ENCODE measurements at places on chromosomes 6 and 20. TPM values are rescaled to one million over a fixed set of nuclear protein-coding genes. Genes with fewer than 3 reads are reported as not detected.

Gene SLC35A1
- 22.9 TPM for total RNA-seq

Gene OR2B3
- total RNA-seq: not detected

Gene RCAN2
- not detected for total RNA-seq

Gene LY86
- total RNA-seq: not detected

Gene CYP39A1
- not detected for total RNA-seq

Gene ANGPT4
- not detected for total RNA-seq

Gene SYNDIG1
- total RNA-seq: 5.6 TPM

Gene EEF1A2
- total RNA-seq: 3.9 TPM

Gene PLN
- total RNA-seq: 0.83 TPM

Gene SYCP2L
- 0.59 TPM for total RNA-seq

Gene TMEM244
- not detected for total RNA-seq

Gene TFAP2A
- not detected for total RNA-seq

Gene SLC22A7
- not detected for total RNA-seq

Gene MDFI
- 7.4 TPM for total RNA-seq

Gene PAX1
- not detected for total RNA-seq

Gene NFS1
- 39.4 TPM for total RNA-seq

Gene FLRT3
- total RNA-seq: 24.3 TPM

Gene BANF2
- not detected for total RNA-seq

Gene MOXD1
- total RNA-seq: 118 TPM

Gene LRRC1
- total RNA-seq: 15.7 TPM

Gene CTNNBL1
- total RNA-seq: 24.1 TPM

Gene CLDN20
- total RNA-seq: not detected

Gene TSBP1
- not detected for total RNA-seq

Data from smooth muscle cell of the umbilical artery (primary cell).